ENCODE measurements at places on chromosomes 13 and 19.
A peak's percentile ranks its signal among the peaks of the same experiment; 100 is the strongest.

DNA sequence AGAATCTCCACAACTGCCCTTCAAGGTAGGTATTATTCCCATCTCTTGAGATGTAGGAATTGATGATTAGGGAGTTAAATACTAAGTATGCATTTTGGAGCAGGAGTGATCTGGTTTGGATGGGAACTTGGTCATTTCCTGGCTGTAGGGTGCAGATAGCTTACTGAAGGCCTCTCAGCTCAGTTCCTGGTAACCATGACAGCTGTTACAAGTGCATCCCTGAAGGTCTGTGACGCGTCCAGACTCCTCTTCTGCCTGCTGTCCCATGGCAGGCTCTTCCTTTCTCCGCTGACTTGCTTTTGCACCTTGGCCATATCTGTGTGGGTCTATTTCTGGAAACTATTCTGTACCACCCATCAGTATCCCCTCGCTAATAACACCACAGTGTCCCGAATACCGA is 387.8 kb downstream of the ZNF536 start:
- DNase-seq = no peak

DNA sequence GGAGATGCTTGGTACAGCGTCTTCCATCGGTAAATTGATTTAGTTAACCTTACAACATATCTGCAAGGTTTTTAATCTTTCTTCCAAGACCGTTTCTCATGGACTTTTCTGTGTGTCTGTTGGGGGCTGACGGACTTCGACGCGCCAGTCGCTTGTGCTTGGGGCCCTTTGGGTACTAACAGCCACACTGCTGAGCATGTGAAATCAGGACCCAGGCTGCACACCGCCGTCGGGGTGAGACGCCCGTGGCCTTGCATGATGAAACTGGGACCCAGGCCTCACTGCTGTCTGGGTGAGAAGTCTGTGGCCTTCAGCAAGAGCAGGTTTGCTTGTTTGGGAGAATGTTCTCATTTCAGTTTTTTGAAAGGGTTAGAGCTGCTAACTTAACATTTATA is 9.8 kb downstream of the ATP4B start:
- no peak for DNase-seq

DNA sequence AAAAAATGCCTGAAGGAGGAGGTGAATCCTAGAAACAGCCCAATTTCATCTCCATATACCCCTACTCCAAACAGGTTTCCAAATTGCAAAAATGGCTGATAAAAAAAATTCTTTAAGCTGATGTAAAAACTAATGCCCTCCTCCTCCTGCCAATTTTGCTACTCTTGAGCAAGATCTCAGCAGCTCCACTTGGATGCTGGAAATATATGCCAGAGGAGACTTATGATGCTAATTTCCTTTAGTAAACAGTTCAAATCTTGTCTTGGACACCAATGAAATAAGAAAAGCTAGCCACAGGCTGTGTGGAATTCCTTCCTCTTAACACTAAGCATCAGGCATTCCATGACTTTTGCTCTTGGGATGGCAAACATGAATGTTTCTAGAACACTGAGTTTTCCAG is 67.5 kb downstream of the INSR start:
- no peak for DNase-seq

DNA sequence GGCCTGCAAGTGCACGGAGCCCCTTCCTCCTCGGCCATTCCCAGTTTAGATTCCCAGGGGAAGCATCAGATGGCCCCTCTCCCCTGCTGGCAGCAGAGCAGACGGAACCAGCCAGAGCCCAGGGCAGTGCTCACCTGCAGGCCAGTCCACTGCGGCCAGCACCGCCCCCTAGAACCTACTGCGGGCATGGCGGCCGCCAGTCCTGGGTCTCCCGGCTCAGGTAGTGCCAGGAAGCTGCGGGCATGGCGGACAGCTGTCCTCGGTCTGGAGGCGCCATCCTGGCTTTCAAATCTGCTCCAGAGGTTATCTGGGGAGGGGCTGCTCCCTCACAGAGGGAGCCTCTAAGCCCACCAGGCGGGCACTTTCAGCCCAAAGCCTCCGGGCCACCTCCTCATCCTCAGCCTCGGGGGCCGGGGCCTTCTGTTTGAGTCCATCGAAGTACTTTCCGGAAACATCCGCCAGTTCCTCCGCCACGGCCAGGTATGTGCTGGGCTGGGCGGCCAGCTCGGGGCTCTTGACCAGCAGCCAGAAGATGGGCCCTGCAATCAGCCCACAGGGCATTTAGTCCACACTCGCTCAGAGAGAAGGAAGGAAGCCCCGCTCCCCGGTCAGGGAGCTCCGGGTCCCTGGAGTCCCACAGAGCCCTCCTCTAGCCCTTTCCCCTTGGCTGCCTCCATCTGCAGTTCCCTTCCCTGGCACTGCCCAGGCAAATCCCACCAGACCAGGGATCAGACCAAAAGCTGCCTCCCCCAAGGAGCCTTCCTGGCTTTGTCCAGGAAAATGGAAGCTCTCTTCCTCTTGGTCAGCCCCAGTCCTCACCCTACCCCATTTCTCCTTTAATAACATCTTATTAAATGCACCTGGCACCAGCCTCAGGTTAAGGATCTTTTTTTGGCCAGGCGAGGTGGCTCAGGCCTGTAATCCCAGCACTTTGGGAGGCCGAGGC is 7.0 kb upstream of the GP6 start:
- DNase-seq = no peak

- no peak for DNase-seq
Measured at GRCh38 chr13:64087624-64088023, 2672.0 kb upstream of the PCDH20 start.

- no peak for DNase-seq
Measured at GRCh38 chr13:24900507-24900906, 136.5 kb downstream of the RNF17 start.

DNA sequence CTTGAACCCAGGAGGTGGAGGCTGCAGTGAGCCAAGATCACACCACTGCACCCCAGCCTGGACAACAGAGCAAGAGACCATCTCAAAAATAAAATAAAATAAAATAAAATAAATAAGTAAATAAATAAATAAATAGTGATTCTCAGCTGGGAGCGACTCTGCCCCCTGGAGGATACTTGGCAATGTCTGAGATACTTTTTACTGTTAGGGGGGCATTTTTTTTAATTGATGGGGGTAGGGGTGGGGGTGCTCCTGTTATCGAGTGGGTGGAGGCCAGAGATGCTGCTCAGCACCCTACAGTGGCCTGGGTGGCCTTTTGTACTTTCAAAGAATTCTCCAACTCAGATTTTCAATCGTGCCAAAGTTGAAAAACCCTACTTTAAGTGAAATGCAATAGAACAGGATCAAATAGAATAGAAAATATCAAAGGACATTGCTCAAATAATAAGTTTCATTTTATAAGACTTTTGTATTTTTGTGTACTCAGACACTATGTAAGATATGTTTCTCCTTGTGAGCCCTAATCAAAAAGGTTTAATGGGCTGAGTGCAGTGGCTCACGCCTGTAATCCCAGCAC is 7.1 kb upstream of the CLPP start:
- no peak for DNase-seq

DNA sequence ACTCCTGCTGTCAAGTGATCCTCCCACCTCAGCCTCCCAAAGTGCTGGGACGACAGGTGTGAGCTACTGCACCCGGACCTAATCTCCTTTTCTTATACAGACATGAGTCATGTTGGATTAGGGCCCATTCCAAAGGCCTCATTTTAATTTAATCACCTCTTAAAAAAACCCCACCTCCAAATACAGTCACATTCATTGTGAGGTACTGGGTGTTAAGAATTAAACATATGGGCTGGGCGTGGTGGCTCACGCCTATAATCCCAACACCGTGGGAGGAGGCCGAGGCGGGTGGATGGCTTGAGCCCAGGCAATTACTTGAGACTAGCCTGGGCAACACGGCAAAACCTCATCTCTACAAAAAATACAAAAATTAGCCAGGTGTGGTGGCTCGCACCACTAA is 46.6 kb downstream of the PIN1 start:
- DNase-seq = no peak

GRCh38 chr13:44523146-44524015 is 52.7 kb downstream of the TSC22D1 start:
- peak; percentile 15 for DNase-seq

DNA sequence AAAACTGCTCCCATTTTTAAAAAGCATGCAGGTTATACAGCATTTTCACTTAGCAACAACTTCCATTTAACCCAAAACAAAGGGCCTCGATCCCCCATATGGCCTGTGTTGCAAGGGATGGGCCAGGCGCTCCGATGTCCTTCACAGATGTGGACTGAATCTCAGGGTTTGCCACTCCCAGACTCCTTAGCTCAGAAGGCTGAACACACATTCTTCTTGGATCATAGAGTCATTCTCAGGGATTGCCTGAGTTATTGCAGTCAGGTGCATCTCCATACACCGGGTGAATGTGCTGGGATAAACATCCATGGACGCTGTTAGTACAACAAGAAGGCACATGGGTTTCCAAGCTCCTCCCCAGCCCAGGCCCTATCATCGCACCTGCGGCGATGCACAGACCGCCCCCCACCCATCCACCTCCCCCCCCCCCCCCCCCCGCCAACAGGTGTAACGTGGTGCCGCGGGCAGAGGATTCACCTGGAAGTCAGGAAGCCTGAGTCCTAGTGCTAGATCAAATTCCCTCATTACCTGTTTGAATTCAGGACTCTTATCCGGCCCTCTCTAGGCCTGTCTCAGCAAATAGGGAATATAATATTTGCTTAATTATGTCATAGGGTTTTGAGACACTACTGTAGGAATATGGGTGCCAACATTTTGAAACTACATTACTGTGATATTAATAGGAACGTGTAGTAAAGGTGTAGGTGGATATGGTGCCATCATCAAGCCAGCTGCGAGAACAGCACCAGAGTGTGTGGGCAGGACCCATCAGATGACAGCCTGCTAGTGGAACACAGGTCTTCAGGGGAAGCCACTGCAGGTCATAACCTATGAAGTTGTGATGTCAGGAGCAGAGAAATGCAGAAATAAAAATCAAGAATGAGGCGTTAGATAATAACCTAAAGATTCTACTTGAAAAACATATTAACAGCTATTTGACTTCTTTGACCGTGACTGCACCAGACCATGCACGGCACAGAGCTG is 110.9 kb downstream of the SACS start:
- no peak for DNase-seq

DNA sequence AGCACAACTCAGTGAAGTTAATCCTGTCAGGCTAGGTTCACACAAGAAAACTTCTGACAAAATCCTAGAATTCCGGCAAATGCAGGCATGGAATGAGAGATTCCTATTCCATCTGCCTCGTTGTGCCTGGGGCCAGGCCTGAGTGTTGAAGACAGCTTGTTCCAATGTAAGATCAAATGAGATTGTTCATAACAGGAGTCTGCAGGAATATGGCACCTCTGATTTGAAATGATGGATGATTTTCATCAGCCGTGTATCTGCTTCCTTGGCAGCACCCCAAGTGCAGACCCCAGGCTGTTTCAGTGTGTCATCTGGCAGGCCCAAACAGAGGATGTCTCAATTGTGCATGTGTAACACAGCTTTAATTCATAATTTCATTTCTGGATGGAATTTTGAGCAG is 35.3 kb upstream of the SACS start:
- DNase-seq = peak; percentile 2

DNA sequence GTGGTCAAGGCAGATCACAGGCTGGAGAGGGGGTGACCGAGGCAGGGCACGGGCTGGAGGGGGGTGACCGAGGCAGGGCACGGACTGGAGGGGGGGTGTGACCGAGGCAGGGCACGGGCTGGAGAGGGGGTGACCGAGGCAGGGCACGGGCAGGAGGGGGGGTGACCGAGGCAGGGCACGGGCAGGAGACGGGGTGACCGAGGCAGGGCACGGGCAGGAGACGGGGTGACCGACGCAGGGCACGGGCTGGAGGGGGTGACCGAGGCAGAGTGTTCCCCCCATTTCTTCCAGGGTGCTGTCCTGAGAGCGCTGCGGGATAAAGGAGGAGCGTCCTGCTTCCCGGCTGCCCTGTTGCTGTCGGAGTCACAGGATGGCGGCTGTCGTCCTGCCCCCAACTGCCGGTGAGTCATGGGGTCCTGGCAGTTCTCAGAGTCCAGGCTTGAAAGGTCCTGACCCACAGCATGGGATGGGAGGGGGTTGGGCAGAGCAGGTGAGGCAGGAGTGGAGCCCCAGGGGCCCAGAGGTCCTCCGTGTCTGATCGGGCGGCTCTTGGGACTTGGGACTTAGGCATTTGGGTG is 5.3 kb downstream of the ZNF557 start:
- no peak for DNase-seq

DNA sequence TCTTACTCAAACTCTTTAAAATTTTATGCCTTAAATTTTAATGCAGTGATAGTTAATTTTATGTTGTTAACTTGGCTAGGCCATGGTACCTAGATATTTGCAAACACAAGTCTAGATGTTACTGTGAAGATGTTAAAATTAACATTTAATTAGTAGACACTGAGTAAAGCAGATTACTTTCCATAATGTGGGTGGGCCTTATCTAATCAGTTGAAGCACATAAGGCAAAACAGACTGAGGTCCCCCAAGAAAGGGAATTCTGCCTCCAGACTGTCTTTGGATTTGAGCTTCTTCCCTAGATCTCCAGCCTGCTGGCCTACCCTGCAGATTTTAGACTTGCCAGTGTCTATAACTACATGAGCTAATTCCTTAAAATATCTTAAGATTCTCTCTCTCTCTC is 294.0 kb downstream of the ENOX1 start:
- DNase-seq = no peak

DNA sequence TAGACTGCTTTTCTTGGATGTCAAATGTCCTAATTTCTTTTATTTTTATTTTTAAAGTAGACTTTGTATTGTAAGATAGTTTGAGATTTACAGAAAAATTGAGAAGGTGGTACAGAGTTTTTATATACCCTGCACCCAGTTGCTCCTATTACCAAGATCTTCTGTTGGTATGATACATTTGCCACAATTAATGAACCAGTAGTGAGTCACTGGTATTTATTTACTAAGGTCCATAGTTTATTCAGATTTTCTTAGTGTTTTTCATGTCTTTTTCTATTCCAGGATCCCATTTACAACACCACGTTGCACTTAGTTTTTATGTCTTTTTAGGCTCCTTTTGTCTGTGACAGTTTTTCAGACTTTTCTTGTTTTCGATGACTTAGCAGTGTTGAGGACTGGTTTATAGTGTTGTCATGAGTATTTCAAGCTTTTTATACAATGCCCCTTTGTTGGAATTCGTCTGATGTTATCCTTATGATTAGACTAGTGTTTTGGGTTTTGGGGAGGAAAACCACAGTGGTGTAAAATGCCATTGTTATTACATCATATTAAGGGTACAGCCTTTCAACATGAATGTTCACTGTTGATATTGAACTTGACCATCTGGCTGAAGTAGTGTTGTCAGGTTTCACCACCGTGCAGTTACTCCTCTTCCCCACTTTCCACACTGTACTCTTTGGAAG is 35.9 kb downstream of the COG3 start:
- DNase-seq = no peak

- DNase-seq = no peak
Measured at GRCh38 chr19:35533822-35534392, 651 bp downstream of the GAPDHS start.
